Renal cortical epithelial cell (primary cell): ENCODE measurements at places on chromosomes 1 and 21.

GRCh38 chr1:93668121-93668520, 13.5 kb downstream of the BCAR3 start:
- DNase-seq = no peak

DNA sequence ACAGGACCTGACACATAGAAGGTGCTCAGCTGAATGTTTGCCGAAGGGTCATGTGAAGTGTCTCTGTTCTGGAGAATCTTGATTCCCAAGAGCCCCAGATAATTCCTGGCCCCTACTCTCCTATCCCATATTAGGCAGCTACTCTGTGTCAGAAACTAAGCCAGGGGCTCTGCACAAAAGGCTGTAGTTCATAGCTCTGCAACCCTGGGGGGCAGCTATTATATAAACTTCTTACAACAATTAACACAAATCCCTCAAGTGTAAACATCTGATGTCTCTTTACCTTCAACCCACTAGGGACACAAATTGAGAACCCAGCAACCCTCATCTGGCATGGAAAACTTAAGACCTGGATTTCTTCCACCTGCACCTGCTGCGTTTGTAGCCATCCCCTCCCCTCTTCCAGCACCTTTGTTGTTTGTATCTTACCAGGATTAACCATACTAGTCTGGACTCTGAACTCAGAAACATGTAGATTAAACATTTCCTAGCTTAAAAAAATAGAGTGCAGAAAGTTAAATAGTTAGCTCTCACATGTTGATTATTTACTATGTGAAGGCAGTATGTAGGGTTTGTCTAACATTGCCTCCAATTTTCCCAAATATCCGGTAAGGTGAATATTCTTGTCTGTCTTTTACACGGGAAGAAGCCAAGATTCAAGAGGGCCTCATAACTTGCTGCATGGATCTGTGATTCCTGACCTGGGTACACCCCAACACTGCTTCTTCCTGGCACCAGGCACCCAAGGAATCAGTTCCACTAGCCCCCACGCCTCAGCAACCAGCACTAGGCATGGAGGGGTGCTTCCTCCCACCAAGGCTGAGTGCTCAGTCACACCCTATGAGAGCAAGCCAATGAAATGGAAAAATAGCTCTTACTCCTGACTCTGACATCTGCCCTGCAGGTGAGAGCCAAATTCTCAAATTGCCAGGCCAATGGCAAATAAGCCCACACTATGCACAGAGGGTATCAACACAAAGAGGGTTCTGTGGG, 220.7 kb upstream of the HOOK1 start:
- DNase-seq = peak; percentile 71

DNA sequence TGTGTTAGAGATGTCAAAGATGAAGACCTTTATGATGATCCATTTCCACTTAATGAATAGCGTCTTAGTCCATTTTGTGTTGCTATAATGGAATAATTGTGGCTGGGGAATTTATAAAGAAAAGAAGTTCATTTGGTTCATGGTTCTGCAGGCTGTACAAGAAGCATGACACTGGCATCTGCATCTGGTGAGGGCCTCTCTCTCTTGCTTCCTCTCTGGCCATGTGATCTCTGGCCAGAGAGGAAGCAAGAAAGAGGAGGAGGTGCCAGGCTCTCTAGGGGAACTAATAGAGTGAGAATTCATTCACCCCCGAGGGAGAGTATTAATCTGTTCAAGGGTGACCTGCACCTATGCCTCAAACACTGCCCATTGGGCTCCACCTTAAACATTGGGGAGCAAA, 242.8 kb downstream of the DISC1 start:
- DNase-seq = no peak

DNA sequence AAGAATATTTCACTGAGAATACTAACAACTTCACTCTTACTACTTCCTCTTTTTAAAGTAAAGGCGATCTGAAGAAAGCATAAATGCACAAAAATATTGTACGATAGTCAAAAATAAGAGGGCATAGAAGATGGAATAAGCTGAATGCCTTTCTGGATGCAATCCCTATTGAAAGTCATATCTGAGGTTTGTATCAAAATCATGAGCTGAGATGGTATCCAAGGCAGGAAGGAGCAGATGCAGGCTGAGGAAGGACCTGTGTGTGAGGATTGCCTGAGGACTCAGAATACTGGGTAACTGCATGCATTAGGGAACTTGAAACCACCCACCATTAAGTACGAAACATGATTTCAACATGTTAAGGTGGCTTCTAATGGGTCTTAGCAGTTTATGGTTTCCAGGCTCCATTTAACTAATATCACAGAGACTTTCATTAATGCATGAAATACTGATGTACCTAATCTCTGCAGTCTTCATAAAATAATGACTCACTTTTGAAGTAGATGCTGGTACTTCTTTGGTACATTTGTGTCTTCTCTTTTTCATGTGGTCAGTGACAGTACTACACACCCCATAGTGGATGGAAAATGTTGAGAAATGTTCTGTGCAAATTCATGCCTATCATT, 29.6 kb upstream of the RGS1 start:
- DNase-seq = no peak

DNA sequence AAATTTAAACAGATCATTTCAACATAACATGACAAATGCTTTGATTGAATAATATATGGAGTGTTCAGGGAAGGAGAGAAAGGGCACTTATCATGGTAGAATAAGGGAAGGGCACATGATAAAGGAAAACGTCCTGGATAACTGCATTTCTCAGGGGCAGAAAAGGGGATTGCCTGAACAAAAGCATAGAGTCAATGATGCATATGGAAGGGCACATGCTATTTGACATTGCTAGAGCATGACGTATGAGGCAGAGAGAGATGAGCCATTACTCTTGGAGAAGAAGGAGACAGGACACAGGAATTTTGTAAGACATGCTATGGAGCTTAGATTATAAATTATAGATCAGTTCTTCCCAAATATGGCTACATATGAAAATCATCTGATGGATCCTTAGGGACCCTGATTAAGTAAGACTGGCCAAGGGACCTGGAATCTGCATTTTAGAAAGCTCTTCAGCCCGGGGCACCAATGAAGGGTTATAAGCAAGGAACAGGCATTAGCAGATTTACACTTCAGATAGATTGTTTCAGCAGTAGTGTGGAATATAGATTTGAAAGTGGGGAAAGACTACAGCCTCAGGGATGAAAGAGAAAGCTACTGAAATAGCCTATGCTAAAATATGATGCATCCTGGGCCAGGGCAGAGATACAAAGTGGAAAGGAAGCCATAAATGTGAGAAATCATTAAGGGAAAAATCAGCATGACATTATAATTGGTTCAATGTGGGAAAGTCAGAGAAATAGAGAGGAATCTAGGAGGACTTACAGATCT, 21.3 kb downstream of the FMO2 start:
- DNase-seq = no peak

- no peak for DNase-seq
These were observed 13.9 kb upstream of the PRMT2 start for GRCh38 chr21:46621457-46622182.

- DNase-seq = peak; percentile 36
These were observed 2.7 kb downstream of the PLEKHA6 start for GRCh38 chr1:204356997-204357396.

DNA sequence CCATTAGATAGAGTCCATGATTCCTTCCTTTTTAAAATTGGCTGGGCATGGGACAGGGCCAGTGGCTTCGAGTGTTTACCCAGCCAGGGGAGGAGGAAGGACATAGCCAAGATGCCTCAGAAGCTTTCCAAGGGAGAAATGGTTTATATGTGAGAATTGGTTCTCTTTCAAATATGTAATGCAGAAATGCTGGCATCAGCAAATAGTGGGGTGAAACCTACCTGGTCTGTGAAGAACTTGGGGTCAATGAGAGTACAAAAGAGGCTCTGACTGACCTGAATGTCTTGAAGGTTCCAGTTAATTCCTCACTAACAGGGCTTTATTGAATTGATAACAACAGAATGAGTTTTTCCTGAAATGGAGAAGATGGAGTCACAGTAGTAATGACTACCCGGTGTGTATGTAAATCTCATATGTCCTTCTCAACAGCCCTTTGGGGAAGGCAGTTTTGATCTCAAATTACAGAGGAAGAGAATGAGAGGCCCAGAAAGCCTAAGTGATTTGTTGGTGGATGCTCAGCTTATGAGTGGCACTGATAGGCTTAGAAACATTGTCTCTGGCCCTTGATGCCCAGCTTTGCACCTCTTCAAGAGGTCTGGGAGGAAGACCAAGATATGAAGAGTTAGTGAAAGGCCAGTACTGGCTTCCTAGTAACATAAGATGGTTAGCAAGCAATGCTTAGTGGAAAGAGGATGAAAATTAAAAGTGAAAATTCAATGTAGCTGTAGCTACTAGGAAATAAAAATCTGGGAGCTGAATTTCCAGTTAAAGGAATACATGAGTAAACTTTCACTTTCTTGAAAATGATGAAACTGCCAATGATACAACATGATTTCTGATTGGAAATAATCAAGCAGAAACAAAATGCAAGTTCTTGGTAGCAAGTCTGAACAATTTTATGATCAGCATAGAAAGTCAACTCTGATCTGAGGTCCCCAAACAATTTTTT, 2.7 kb downstream of the ATF3 start:
- no peak for DNase-seq

DNA sequence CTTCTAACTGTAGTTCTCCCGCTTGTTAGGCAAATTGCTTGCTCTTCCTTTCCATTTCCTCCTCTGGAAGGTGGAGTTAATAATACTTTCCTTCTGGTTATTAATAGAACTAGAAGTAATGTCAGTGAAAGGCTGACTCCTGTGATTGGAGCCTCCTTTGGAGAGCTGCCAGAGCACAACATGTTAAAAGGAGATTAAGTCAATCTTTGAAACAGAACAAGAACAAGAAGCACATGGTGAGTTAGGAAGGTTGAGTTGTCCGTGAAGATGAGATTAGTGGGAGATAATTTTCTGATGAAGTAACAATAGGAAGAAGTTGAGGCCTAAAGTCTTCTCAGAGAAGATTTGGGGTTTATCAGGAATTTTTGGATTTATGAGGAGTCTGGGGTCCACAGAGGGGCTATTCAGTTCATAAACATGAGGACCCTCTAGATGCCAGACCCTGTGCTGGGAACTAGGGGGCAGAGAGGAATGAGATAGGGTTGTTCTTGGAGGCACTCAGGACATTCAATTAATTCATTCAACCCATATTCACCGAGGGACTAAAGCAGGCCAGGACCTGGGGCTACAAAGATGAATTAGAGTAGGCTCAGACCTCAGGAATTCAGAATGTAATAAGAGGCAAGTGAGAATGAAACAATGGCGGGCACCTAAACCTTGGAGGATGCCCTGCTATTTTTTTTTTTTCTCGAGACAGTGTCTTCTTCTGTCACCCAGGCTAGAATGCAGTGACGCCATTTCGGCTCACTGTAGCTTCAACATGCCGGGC, 40.7 kb upstream of the DHCR24 start:
- DNase-seq = peak; percentile 48

- DNase-seq = no peak
These were observed at the start of gene ZBTB7B for GRCh38 chr1:155002464-155003226. Gene ZBTB7B, plus strand, starts transcription at chr1:155002802. Its CDS starts 11,859 bp downstream, at chr1:155014661.

- no peak for DNase-seq
These were observed 392.5 kb upstream of the PTBP2 start for GRCh38 chr1:96329121-96329520.

- DNase-seq = peak; percentile 92
These were observed 30.9 kb upstream of the CACYBP start for GRCh38 chr1:174968750-174969244.

GRCh38 chr1:223706077-223706973, 6.0 kb upstream of the CAPN2 start:
- DNase-seq = peak; percentile 81

DNA sequence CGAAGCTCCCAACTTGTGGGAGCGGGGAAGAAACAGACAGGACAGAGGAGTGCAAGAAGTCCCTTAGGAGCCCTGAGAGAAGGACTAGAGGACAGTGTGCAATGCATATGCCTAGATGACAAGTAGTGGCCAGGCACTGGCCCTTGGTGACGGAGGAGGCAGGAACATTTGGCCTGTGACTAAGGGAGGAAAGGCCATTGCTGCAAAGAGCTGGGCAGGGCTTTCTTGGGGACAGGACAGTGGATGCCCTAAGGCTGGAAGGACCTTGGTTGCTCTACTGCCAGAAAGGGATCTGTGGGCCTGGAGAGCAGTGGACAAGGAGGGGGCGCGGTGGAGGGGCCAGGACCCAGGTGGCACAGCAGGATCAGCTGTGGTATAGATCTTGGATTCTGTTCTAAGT, 481.3 kb downstream of the CAMTA1 start:
- DNase-seq = no peak

- peak; percentile 86 for DNase-seq
These were observed 3.7 kb downstream of the GJB4 start for GRCh38 chr1:34763142-34763781.

DNA sequence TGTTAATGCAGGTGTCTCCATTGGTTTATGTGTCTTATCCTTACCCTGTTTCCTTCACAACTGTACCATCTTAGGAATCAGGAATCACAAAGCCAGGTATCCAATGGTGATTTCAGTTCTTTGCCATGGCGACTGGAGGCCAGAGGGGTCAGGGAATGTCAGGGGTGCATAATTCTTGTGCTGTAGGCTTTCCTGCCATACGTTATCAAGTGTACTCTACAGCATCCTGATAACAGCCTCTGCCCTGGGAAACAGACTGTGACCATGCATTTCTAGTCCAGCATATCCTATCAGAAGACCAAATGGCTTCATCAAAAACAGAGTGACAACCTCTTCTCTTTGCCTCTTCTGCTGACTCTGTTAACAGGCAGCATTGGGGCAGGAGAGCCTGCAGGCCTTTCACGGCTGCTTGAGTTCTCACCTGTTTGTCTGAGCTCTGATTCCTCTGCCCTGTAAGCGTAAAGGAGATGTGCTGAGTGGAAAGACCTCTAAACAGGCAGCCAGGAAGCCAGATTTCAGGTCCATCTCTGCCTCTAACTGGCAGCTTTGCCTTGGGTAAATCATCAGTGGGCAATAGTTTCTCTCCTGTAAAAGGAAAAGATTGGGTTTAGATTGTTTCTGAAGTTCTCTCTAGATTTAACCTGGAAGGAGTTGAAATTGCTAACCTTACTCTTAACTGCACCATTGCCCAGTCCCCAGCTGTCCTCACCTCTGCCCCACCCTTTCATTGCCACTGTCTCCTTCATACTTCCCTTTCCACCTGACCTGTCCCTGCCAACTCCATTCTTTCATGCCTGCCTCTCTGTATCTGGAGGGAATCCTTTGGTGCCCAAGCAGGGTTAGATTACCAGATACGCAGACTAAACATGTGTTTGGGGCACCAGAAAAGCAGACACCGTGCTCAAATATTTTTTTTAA, 80.2 kb downstream of the LRRC8D start:
- DNase-seq = no peak

DNA sequence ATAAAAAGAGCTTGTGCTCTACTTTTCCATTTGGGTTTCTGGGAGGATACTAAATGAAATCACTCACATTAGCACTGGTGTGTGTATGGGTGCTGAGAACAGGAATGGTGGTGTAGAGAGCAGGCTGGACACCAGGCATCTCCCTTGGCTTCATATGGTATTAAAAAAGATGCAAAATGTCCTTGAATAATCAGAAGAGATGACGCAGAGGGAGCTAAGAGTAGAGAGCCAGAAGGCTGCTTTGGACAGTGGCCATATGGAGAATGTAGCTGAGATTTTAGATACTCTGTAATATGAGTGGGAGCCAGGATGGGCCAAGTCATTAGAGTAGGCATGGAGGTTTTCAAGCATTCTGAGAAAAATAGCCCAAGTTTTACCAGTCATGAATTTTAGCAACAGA, 112.3 kb upstream of the ZRANB2 start:
- no peak for DNase-seq
